ENCODE measurements at places on chromosomes 13 and 19.

- DNase-seq, result no peak
Measured at GRCh38 chr19:3420909-3421619, 54.7 kb downstream of the NFIC start.

GRCh38 chr13:113358653-113359190, 5.2 kb downstream of the GRTP1 start:
- no peak for DNase-seq

DNA sequence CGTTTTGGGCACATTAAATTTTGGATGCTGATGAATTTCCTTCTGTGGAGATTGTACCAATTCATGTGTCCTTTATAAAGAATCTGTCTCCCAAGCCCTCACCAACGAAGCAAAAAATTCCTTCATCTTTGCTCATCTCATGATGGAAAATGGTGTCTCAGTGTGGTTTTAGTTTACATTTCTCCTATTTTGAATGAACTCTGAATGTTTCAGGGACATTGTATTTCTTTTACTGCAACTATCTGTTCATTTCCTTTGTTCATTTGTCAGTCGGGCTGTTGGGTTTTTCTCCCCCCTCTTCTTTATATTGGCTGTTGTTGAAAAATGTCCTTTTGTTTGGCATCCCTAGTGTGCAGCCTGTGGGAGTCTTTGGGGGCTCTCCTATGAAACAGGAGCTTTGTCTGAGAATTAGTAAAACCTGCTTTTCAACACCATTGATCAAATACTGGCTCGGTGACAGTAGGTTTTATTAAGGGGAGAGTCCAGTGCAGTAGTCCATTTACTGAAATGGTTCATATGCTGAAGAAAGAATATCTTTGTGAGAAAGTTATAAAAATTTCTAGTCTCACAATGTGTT, 91.3 kb upstream of the C1QTNF9B start:
- DNase-seq, result no peak

DNA sequence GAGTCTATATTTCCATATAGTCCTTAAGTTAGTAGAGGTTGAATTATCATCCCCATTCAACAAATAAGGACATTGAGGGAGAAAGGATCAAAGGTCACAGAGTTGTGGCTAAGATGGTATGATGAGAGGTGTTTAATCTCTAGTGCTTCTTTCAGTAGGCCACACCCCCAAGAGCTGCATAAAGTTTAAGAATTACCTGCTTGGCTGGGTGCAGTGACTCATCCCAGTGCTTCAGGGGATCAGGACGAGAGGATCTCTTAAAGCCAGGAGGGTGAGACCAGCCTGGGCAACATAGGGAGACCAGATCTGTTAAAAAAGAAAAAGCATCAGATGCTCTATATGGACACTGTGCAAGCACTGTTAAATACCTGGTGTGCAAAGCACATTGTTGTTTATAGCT, 560.0 kb upstream of the KLHL1 start:
- no peak for DNase-seq

DNA sequence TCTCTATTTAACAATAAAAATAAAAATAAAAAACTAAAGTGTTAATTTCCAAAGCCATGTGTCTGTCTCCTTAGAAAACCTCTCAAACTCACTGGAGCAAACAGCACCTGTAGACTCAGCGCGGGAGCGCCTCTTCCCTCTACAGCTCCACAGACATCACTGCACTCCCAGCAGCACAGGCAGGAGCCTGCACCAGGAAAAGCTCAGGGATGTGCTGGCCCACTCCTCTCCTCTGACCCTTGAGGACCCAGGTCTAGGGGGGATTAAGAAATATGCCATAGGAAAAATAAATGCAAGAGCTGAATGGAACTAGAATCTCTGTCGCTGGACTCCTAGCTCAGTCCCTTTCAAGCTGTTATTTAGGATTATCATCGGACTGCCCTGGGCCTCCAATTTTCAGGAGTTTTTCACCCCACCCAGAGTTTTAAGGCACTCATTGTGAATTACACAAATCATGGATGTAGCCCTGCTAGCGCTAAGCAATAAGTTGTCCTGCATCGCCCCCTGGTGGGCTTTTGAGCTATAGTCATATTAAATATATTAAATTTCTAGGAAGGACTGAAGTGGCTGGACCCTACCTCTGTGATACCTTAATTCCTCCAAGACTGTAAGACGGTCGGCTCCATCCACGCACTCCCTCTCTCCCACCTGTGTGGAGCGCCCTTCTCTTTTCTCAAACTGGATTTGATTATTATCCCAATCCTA, 333.9 kb downstream of the UQCRFS1 start:
- DNase-seq, result peak; percentile 64

DNA sequence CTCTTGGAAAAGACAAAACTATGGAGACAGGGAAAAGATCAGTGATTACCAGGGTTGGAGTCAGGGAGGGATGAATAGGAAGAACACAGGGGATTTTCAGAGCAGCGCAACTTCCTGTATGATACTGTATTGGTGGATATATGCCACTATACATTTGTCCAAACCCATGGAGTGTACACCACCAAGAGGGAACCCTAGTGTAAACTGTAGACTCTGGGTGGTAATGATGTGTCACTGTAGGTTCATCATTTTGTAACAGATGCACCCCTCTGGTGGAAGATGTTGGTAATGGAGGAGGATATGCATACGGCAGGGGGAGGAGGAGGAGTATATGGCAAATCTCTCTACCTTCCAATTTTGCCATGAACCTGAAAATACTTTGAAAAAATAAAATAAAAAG, 68.1 kb downstream of the UFM1 start:
- no peak for DNase-seq

- DNase-seq, result no peak
Measured at GRCh38 chr13:80082396-80083080, 258.4 kb downstream of the SPRY2 start.

GRCh38 chr19:44401139-44402115, at the start of gene ZNF285:
TSS of gene ZNF285 (minus strand) at chr19:44401608. CDS start at chr19:44397213, 4,395 bp downstream.
- DNase-seq, result no peak

DNA sequence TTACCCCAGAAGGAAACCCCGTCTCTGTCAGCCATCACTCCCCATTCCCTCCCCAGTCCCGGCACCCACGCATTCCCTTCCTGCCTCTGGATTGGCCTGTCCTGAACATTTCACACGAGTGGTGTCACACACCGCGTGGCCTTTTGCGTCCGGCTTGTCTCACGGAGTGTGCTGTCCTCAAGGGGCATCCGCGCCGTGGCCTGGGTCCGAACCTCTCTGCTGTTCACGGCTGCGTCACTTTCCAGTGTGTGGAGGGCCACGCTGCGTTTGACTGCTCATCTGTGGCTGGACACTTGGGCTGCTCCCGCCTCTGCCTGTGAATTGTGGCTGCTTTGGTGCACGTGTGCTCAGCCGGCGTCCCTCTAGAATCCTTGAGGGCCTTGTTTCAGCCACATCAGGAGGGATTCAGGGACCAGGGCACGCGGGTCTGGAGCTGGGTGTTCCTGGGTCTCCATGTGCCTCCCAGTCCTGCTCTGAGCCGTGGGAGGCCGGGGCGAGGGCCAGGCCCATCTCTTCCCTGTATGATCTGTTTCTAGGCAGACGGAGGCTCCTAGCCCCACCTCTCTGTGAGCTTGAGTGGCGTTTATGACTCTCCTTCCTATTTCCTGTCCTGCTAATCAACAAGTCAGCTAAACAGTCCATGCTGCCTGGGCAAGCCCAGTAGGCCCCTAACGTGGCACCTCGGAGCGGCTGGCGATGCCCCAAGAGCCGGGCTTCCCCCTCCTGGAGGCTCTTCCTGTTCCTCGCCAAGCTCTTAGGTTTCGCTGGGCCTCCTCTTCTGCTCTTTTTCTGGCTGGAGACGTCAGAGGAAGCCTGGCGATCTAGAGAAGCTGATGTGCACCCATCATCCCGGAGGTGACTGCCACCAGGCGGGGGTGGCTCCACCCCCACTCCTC, 8.1 kb downstream of the STK11 start:
- DNase-seq, result no peak
